Eye (tissue), 1 donor: ENCODE measurements at places on chromosomes 5 and 9.
A peak's percentile ranks its signal among the peaks of the same experiment; 100 is the strongest.

DNA sequence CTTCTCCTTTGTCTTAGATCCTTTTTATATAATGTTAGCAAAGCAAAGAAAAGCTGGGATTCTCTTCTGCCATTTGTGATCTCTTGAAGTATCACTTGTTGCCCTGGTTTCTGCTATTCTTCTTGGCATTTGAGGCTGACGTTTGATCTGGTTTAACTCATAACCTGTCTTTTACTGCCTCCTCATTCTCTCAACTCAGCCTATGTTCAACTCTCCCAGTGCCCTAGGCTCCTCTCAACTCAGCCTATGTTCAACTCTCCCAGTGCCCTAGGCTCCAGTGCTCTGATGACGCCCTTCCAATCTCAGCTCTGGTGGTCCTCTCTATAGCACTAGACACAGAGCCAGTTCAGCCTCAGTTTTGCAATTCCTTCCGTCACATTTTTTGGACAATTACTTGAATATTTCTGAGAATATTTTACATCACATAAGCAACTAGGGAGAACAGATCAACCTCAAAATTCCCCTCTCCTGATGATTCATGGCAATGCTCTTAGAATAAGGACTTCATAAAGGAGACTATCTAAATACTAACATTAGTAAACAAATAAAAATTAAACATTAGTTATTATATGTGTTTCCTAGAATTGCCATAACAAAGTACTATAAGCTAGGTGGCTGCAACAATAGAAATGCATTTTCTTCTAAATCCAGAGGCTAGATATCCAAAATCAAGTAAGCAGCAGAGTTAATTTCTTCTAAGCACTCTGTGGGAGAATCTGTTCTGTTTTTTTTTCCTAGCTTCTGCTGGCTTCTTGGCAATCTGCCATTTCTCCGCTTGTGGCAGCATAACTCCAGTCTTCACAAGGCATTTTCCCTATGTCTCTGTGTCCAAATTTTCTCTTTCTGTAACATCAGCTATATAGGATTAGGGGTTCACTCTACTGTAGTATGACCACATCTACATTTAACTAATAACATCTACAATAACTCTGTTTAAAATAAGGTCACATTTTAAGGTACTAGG lies 662.1 kb upstream of the FTMT start:
- DNase-seq: peak; percentile 61

DNA sequence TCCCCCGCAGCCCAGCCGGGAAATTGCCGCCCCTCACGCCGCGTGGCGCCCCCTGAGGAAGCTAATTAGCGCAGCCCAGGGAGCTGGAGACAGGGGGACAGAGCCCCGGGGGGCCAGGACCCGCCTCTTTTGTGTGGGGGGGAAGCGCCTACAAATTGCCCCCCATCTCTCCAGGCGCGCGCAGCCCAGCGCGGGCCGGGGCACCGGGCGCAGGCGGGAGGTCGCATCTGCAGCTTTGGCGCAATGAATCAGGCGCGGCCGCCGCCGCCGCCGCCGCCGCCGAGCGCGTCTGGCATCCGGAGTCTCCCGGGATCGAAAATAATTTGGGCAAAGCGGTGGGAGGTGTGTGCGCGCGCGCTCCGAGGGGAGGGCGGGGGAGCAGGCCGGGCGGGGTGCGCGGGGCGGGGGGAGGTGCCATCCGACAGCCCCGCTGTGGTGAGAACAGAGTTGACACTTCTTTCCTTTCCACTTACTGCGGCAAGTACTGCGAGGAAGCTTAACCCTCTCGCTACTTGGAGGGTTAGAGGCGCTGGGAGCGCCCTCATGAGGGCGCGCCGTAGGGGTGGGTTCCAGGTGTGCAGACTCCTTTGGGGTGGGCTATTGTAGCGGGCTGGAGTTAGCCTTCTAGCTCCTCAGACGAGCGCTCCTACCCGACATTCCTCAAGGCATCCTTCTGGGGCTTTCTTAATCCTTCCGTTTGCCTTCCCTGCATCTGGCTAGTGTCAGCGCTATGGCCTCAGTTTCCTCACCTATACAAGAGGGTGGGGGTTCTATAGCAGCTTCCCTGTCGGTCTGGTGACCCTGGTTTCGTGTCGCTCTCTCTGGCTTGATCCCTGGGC lies 63.1 kb downstream of the CXXC5 start:
- DNase-seq: peak; percentile 91

GRCh38 chr9:130897848-130898551 lies 1.4 kb upstream of the QRFP start:
- DNase-seq: peak; percentile 35

DNA sequence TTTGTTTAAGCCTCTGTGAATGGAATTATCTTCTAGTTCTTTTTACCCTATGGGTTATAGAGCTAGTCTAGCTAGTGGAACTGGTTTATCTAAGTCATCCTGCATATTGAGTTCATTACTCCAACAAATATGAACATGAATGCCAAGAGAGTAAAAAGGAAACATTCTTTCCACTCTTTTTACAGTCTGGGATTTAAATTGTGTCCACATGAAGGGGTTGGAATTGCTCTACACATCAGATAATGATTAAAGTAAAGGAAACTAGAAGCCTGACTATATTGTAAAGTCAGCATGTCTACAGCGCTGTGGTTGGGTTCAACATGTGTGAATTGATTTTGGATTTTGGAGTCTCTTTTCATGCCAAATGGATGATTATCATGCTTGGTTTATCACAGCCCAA lies 173.1 kb downstream of the CCDC171 start:
- peak; percentile 71 for DNase-seq

DNA sequence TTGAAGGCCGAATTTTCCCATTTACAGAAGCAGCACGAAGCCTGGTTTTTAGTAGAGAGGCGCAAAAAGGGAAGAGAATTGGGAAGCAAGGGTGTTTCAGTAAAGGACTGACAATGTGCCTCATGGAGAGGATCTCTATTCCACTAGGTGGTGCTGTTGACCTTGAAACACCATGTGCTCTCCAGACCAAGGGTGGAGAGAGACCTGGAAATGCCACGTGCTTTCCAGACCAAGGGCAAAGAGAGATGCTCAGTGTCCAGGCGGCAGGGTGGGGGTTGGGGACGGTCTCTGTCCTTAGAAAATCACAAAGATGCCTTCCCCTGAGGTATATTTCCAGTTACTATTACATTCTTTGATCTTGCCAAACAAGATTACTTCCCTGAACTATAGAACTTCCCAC lies 425.3 kb downstream of the CSNK1G3 start:
- no peak for DNase-seq

- DNase-seq: no peak
Observed at GRCh38 chr9:134995792-134996120, 78.0 kb upstream of the FCN1 start.

DNA sequence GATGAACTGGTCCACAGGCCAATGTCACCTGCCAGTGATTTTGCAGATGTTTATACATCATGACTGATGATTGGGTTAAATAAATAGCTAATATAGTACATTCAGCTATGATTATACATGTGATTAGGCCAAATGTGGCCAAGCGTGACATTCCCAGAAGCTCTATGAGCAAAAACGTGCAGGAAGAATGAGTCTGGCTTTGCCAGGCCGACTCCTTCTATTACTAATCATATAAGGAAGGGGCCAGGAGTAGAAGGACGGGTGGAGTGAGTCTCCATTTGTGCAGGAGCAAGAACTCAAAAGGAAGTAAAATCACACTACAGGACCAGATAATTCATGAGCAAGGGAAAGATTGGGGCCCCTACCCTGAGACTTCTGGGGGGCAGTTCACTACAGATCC lies 178.2 kb downstream of the ROR2 start:
- DNase-seq: no peak

- DNase-seq: no peak
Observed at GRCh38 chr5:146290318-146290717, 48.3 kb upstream of the POU4F3 start.

GRCh38 chr9:96449523-96449844 lies 485 bp upstream of the HABP4 start:
- DNase-seq: no peak

DNA sequence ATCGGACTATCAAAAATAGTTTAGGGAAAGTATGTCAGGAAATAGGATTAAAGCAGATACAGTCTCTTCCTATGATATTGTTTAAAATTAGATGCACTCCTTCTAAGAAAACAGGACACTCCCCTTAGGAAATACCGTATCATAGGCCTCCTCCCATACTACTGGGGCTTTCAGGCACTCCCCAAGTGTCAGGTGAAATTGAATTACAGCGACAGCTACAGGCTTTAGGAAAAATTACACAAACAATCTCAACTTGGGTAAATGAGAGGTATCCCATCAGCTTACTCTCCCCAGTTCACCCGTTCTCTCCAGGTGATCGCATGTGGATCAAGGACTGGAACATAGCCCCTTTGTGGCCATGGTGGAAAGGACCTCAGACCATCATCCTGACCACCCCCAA lies 110.4 kb upstream of the EPB41L4A start:
- DNase-seq: no peak

DNA sequence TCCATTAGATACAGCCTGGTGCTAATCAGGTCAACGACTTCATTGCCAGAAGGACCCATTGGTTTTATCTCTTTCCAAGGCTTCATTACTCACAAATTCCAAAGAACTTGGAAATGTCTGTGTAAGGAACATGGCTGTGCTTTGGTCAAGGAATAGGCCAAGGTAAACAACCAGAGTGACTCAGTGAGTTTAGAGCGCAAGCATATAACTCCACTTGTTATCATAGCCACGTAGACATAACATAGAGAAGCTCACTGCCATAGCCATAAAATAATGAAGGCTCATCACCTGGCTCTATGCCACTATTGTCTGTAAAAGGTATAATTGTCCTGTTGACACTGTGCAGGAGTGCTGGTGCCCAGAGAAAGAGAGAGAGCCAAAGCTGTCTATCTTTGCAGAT lies 139.3 kb upstream of the PLCXD3 start:
- no peak for DNase-seq

DNA sequence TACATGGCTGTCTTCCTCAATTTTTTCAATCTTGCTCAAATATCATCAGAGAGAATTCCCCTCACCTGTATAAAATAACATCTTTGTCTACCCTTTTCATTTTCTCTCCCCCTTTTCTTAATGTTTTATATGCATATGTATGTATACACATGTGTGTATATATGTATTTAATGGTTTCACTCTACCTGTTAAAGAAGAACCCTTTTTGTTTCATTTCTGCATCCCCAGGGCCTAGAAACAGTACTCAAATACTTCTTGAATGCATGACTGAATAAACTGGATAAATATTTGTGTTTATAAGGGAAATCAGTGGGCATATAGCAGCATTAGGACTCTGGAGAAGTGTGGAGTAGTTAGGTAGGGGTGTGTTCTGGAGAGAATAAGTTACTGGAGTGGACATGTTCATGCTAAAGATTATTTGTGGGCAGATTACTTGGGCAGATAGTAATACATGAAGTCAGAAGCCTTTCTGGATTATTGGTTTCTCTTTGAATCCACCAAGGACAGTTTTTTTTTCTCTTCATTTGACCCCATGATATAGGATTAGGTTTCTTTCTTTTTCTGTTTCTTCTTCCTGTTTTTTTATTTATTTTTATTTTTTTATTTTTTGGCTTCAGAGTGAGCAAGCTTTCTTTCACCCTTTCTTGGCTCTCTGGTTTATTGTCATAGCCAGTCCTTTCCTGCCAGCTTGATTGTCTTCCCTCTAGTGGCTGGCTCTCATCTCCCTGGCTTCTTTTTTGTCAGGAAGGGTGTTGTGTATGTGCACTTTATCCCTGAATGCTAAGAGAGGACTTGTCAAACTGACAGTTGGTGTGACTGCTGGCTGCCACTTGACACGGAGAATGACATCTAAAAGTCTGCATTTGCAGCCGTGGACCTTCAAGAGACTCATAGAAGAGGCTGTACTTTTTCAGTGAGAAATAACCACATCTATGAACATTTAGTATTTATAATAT lies 89.3 kb downstream of the ZCCHC7 start:
- peak; percentile 17 for DNase-seq

- DNase-seq: no peak
Observed at GRCh38 chr5:78727786-78728761, 79.5 kb upstream of the LHFPL2 start.

DNA sequence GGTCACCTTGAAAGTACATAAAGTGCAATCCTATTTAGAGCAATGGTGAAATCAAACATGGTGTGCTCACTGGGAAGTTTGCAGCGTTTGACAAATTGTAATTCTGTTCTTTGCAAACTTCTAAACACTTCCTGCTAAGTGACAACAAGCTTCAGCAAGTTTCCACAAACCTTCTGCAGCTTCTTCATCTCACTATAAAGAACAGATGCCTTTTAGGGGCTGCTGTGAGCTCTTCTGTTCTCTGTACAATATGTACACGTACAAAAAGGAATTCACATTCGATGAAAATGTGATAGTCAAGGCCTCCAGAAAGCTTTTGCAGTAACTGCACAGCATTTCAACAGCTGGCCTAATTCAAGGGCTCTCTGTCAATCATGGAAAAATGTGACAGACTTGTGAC lies 543.1 kb downstream of the CETN3 start:
- DNase-seq: no peak

DNA sequence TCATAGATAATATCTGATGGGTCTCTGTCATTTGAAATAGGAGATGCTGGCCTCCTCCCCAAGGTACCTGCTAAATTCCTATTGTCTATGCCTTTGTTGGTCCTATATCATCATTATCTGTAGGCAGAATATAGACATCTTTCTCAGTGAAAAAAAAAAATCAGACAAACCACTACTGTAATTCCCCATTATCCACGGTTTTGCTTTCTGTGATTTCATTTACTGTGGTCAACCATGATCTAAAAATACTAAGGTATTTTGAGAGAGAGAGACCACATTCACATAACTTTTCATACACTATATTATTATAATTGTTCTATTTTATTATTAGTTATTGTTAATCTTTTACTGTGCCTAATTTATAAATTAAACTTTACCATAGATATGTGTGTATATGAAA lies 122.5 kb downstream of the INVS start:
- DNase-seq: no peak

DNA sequence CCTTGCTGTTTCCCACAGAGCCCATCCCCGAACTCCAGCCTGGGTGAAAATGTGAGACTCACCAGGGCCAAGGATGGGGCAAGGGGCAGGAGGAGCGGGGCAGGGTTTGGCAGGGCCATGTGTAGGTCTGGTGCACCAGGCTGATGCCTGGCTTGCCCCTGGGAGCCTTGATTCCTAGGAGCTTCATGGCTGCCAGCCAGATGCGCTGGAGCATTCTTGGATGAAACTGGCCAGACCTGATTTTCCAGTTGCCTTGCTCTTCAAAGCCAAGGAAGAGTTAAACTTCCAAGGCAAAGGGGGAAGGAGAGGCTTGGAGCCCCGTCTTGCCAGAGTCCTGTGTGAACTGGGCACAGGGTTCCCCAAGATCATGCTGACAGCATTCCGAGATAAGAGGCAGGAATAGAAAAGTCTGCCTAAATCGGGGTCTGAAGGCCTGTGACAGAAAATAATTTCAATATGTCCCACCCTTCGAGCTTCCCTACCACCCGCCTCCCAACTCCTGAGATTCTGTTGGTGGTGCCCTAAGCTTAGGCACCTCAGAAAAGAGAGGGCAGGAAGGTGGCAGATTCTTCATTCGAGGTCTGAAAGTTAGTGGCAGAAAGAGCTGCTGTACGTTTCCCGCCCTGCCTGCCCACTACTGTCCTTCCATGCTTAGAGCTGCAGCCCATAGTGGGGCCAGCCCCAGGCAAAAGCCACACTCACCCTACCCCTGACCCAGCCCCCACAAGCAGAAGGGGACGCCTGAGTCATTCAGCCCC lies 20.4 kb downstream of the FAT2 start:
- DNase-seq: peak; percentile 38
